Stimulated activated CD4-positive, alpha-beta T cell treated with anti-CD3 and anti-CD28 coated beads, Interleukin-1b, Interleukin-23, amount 100 ng/mL, for 1 hour (primary cell): ENCODE measurements at places on chromosomes 5 and 9.

GRCh38 chr5:121698690-121699089, 153.0 kb upstream of the FTMT start:
- DNase-seq, result no peak

GRCh38 chr5:145221416-145221815, 613.7 kb downstream of the PRELID2 start:
- no peak for DNase-seq

DNA sequence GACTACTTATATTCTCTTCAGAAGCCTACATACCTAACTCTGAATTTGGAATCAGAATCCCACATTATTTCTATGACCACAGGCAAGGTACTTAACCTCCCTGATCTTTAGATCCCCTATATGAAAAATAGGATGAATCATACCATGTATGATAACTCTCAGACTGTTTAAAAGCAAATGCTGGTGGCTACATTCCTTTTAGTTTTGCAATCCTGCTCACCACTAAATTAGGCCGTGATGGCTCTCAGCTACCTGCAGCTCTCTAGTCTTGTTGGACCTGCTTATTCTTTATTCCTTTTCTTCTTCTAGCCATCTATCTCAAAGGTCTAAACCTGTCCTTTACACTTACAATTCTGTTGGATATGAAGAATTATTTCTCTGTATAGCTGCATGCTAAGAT, 303.4 kb upstream of the ATP10B start:
- no peak for DNase-seq

DNA sequence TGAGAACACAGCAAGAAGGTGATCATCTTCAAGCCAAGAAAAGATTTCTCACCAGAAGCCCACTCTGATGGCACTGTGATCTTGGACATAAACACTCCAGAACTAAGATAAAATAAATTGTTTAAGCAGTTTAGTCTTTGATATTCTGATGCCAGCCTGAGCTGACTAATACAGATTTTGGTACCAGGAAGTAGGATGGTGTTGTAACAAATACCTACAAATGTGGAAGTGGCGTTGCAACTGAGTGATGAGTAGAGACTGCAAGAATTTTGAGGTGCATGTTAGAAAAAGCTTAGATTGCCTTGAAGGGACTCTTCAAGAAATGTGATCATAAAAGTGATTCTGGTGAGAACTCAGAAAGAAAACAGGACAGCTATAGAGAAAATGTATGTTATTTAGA, 592.4 kb upstream of the DAB2 start:
- DNase-seq, result no peak

DNA sequence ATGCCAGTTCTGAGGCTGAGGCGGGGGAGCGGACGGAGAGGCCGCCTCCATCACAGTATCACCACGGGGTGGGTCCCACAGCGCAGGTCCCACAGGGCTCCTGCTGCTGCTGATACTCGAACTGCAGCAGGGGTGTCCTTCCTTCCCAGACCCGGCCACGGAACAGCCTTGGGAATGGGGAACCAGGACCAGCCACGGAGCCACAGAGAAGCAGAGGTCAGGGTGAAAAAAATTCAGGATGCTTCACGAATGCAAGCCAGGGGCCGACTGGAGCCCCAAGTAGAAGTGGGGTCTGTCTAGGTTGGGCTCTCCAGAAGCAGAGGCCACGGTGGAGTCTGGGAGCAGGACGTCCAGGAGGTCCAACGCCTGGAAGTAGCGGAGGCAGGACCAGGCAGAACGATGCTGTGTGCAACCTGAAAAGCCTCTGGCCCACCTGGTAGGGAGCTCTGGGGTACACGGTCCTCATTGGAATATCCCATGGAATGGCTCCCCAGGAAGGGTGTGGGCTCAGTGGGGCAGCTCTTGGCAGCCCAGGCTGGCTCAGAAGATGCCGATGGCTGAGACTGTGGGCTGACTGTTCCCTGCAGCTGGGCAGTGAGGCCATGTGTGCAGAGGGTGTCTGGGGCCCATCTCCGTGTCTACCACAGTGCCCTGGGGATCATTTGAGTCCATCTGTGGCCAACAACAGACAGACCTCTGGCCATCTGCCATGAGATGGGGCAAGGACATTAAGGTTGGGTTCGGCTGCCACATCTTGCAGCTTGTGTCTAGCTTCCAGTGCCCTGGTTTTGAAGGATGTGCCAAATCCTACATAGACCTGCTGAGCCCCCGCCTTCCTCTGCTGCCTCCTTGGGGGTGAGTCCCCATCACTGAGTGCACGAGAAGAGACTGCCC, 66.9 kb upstream of the FCN1 start:
- no peak for DNase-seq

DNA sequence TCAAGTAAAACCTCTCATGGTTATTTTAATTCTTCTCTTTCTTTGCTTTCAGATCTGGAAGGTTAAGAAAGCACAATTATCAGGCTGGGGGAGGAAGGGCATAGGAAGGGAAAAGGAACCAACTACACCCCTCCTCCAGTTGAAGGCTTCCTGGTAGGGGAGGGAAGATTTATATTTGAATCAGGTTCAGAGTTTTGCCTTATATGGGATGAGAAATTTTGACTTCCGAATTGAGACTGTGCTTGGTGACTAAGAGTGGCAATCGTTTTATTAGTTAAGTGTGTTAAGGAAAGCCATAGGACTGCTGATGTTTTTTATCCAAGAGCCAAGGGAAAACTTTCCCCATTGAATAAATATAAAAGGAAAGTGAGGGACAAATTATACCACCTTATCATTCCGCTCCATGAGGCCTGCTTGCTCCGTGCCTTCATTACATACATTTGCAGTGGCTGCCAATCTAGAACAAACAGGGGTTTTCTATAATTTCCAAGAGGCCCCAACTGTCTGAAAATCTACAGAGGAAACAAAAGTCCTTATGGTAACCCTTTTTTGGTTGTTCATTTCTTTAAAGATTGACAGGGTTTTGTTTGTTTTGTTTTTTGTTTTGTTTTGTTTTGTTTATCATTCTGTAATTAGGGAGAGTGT, 115.7 kb upstream of the EPB41L4A start:
- DNase-seq, result no peak
